ENCODE measurements at places on chromosomes 5 and 9. TPM values are rescaled to one million over a fixed set of nuclear protein-coding genes. Genes with fewer than 3 reads are reported as not detected.

TRIM23 gene
- 16.5 TPM for polyA plus RNA-seq

FBXO38 gene
- 16.7 TPM for polyA plus RNA-seq

TMEM171 gene
- polyA plus RNA-seq = not detected

GFI1B gene
- polyA plus RNA-seq = not detected

DNA sequence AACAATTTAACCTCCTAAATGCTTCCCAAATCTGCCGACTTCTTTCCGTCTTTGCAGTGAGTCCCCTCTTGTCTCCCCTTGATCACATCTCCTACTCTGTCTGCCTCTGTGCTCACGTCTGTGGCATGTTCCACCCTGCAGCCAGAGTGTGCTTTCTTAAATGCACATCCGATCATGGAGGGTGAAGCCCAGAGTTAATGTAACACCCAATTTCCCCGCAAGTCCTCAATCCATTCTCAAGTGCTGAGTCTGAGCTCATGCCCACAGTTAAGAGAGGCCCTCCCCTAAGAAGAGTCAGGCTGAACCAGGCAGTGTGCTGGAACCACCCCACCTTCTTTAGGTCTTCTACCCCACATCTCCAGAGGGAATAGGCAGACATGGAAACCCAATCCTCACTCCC lies 164.8 kb downstream of the EPB41L4A start:
- DNase-seq = no peak

GRCh38 chr9:135793221-135794056 lies 91.5 kb downstream of the KCNT1 start:
- no peak for DNase-seq

- DNase-seq = no peak
Observed at GRCh38 chr5:73030531-73030930, 74.7 kb downstream of the FCHO2 start.

- no peak for DNase-seq
Observed at GRCh38 chr5:13505326-13505725, 439.2 kb downstream of the DNAH5 start.

DNA sequence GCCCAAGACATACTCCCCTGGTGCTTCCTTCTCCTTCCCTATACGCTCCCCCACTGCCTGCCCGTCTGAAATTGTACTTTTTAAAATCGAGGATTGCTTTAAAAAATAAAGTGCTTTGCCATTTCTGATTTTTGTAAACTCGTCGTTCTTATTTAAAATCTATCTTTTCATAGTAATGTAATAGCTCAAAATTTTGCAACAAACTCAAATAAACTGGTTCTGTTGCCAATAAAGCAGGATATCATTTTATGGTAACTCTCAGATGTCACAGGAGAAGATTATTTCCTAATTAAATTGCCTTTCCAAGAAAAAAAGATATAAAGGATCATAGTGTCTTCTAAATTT lies 1.3 kb upstream of the NREP start:
- no peak for DNase-seq

- no peak for DNase-seq
Observed at GRCh38 chr5:151870820-151871219, 53.8 kb downstream of the GLRA1 start.
